NCI-H2081 treated with DMSO at 0.1 percent for 48 hours (cell line): ENCODE measurements at places on chromosomes 1 and 21.

DNA sequence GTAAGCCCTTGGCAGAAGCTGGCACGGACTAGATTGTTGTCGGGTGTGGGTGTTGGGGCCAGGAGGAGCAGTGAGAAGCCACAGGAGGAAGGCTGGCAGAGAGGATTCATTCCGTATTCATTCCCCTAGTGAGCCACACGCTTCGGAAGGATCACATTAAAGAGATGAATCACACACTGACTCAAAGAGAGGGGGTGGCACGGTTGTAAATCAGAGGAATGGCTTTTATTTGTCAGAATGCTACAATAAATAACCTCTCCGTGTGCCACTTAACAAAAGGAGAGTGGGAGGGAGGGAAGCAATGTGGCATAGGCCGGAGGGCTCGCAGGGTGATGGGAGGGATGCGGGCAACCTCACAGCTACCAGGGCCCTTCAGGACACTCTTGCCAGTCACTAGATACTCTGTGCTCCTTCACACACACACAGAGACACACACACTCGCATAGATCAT is 135.5 kb downstream of the HIVEP3 start:
- no peak for DNase-seq

- no peak for DNase-seq
Measured at GRCh38 chr1:81660286-81660685, 140.4 kb upstream of the ADGRL2 start.

- DNase-seq, result no peak
Measured at GRCh38 chr1:172640111-172640510, 18.8 kb upstream of the FASLG start.

- no peak for DNase-seq
Measured at GRCh38 chr21:15552914-15553494, 176.8 kb upstream of the USP25 start.

GRCh38 chr1:45908611-45909140 is 105.3 kb downstream of the MAST2 start:
- DNase-seq, result no peak

- DNase-seq, result no peak
Measured at GRCh38 chr1:118147522-118147921, 37.5 kb downstream of the SPAG17 start.

DNA sequence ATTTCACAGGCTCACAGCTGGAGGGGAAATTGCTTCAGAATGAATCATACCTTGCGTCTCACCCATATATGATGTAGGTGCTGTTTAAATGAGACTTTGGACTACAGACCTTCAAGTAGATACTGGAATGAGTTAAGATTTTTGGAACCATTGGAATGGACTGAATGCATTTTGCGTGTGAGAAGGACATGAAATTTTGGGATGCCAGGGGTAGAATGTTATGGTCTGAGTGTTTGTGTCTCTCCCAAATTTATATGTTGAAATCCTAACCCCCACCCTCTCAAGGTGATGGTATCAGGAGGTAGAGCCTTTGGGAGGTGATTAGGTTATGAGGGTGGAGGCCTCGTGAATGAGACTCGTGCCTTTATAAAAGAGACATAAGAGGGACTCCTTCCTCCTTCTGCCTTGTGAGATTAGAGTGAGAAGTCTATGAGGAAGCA is 41.4 kb downstream of the KCNK1 start:
- DNase-seq, result no peak

- no peak for DNase-seq
Measured at GRCh38 chr1:169460191-169460833, 25.4 kb downstream of the SLC19A2 start.

DNA sequence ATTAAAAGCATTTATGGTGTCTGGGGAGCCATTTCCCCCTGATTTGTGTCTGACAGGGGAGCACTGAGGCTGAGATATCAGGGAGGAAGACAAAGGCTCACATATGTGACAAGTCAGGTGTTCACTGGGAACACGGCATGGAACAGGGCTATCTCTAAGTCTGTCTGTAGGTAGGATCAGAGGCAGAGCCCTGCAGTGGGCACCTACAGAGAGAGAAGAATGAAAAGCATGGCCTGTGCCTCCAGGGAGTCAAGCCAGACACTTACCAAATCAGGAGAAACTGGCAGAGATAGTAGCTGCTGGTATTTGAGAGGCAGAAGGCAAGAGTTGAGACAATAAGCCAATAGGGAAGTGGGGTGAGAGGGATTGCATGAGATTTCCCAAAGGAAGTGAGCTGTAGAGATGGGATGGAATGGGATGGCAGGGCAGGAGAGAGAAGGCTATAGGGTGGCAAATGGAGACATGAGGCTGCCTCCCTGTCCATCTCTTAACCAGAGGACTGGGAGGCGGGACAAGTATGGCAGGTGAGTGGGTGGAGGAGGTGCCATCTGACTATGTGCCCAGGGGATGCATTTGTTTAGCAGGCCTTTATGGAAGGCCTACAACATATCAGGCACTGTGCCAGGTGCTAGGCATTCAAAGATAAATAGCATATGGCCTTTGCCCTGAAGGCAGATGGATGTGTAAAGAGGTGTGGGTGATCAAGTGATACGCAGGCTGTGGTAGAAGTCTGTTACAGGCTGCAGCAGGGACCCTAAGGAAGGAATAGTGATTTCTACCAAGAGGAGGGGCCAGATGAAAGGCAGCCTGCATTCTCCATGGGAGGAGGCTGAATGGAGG is 136.2 kb upstream of the IPO9 start:
- peak; percentile 11 for DNase-seq

DNA sequence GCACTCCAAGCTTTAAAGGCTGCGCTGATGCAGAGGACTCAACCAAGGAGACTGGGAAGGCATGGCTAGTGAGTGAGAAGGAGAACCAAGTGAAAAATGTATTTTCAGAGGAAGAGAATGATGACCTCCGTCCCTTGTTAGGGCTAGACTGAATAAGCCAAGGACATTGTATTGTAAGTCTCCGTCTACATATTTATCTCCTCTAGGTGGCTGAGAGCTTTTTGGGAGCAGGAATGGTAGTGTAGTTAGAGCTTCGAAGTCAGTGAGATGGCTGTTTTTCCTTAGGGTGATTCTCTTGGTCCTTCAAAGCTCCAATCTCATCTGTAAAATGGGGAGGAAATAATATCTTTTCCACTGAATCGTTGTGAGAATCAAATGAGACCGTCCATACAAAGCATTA is 37.6 kb downstream of the ZBTB40 start:
- no peak for DNase-seq

DNA sequence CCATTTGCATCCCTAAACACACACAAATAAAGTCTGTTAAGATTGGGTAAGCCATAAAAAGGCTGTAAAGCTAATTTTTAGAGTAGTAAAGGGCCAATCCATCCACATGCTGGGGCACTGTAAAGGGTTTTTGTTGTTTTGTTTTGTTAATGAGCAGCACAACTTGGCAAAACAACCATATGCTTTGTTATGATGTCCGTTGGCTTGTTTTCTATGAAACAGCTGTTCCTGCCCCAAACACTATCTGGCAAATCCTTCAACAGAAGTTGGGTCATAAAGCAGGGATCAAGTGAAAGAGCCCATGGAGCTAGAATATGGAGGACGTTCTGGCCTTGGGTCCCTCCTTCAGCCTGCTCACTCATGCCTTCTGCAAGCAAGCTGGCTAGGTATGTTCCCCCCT is 183.6 kb downstream of the APP start:
- no peak for DNase-seq

DNA sequence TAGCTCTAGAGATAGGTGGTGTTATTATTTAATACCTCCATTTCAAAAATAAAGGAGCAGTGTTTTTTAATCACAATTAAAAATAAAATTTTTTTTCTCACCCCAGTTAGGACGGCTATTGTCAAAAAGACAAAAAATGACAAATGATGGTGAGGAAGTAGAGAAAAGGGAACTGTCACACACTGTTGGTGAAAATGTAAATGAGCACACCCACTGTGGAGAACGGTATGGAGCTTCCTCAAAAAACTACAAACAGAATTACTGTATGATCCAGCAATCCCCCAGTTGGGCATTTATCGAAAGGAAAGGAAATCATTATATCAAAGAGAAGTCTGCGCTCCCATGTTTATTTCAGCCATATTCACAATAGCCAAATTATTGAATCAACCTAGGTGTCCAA is 148.7 kb upstream of the NR5A2 start:
- no peak for DNase-seq

GRCh38 chr21:35108887-35109286 is 59.8 kb upstream of the RUNX1 start:
- no peak for DNase-seq

GRCh38 chr1:115666206-115666605 is 24.4 kb downstream of the VANGL1 start:
- no peak for DNase-seq

GRCh38 chr1:59415881-59416280 is 119.0 kb downstream of the FGGY start:
- no peak for DNase-seq

- no peak for DNase-seq
Measured at GRCh38 chr1:100921110-100921706, 25.3 kb downstream of the SLC30A7 start.

DNA sequence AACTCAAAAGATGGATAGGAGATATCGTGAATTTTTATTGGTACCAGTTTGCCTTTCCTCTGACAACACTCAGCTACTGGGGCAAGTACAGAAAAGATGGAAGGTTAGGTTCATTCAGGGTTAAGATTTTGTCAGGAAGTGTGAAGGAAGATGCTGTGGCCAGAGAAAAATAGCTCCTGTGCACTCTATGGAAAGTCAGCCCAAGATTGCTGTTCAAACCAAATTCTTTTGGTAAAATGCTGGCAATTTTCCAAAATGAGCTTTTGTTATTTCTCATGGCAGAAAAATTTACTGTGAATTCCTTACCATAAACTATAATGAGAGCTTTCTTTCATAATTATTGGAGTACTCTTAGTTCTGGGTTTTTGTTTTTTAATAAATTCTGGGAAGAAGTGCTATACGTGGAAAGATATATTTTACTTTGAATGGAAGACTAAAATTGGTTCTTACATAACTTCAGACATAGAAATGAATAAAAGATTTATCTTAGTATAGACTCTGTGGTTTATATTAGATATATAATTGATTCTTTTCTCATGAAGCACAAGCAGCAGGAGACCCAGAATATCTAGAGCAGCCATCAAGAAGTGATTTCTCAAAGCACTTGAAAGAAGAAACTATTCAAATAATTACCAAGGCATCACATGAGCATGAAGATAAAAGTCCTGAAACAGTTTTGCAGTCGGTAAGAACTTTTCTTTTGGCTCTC is 112.2 kb downstream of the USP25 start:
- DNase-seq, result no peak

- DNase-seq, result no peak
Measured at GRCh38 chr1:61004262-61005003, 77.9 kb upstream of the NFIA start.

- DNase-seq, result no peak
Measured at GRCh38 chr1:56811331-56811730, 7.9 kb downstream of the FYB2 start.

- no peak for DNase-seq
Measured at GRCh38 chr1:245686446-245687030, 531.8 kb downstream of the KIF26B start.

- DNase-seq, result no peak
Measured at GRCh38 chr1:26395754-26396153, 14.9 kb upstream of the LIN28A start.

GRCh38 chr1:24101796-24102586 is 9.9 kb downstream of the MYOM3 start:
- no peak for DNase-seq

DNA sequence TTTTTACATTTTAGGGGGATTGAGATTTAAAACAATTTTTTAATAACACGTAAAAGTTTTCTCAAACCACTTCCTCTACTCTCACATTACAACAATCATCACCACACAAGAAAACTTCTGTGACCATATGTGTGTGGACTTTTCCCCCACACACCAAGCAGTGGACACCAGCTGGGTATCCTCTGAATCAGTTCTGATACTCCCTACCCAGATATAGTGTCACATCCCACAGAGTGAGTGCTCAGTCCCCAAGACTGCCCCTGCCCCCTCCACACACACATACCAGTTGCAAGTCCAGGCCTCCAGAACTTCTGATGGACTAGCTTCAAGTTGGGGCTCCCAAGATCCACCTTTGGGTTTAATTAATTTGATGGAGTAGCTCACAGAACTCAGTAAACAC is 53.3 kb upstream of the QSOX1 start:
- DNase-seq, result no peak

DNA sequence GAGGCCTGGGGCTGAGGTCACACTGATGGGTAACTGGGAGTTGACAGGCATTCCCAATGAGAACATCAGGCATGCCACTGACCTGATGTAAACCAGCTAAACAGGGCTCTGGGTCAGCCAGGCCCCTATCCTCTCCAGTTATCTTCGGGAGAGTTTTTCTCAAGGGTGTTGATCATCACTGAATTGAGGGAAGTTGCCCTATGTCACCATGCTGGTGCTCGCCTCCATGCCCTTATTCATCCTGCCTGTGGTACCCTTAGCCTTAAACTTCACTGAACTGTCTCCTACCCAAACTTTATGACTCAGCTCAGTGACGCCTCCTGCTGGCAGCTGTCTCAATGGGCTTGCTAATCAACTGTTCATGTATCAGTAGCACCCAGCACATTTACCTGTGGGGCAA is 80.7 kb upstream of the TNR start:
- no peak for DNase-seq

DNA sequence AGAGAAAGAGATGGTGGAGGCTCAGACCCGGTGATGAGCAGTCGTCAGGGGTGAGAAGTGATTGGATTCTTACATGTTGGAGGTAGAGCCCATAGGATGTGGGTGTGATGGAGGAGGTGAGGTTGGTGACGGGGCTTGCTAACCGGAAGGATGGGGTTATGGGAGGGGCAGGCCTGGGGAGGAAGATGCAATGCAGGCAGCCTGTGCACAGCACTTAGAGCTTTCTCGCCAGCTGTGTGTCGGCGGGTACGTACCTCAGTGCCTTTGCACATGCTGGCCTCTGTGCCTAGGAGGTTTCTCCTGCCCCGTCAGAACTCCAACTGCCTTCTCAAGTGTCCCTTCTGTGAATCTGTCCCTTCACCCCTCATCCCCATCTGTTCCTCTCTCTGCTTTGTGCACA is 2.9 kb upstream of the BSND start:
- DNase-seq, result no peak

DNA sequence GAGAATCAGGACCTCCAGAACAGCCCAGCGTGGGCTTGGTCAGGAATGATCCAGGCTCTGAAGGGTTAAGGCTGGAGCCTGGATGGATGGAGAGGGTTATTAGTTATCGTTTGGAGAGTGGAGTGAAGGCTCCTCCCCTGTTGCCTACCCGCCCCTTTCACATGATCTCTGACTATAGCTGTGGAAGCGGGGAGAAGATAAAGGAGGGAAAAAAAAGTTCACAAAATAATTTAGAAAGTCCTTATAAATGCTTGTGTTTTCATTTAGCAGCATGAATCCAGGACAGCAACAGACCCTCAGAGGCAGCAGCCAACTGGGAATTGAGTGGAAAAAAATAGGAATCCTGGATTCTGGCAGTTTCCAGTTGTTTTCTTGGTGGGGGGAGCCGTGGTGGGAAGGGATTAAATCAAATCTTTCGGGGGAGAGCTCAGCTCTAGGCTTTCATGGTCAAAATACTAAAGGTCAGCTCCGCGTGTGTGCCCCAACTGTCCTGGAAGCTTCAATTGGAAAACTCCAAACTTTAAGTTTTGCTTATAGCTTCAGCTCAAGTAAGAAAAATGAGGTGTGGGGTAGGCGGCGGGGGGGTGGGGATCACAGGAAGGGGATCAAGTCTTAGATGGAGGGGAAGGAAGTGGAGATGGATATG is 595 bp upstream of the DDR2 start:
- DNase-seq, result no peak
